GM12891 (cell line): ENCODE measurements at places on chromosomes 2 and 18.

DNA sequence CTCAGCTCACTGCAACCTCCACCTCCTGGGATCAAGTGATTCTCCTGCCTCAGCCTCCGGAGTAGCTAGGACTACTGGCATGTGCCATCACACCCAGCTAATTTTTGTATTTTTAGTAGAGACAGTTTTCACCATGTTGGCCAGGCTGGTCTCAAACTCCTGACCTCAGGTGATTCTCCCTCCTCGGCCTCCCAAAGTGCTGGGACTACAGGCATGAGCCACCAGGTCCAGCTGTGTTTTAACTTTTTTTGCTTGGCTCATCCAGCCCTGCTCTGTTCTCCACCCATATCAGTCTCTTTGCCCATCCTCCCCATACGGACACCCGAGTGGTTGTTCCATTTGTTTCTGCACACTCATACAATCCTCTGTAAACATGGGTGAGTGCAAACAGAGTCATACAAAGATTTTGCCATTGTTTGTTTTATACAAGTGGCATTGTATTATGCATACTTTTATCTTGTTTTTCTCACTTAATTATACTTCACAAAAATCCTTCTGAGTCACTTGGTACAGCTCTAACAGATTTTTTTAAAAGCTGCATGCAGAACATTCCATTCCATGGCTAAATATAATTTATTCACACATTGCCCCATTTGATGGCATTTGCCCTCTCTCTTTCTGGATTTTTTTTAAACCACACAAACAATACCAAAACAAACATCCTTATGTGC, 5.3 kb downstream of the APOB start:
- DNase-seq, result no peak

- no peak for DNase-seq
Measured at GRCh38 chr2:39142904-39143605, 22.2 kb upstream of the SOS1 start.

DNA sequence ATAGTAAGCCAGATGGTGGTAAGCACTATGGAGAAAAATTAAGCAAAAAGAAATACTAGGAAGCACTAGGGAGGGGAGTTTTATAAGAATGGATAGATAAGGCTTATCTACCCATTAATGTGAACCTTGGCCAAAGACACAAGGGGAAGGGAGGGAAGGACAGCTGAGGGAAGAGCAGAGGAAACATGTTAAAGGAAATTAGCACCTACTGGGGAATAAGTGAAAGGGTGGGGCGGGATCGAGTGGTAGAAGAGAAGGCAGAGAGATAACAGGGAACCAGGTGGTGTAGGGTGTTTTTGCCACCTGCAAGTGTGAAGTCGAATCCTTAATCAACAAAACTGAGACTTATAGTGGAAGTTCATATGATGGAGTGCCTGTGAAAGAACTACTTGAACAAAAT, 1.7 kb downstream of the UNC80 start:
- DNase-seq, result no peak

- DNase-seq, result peak; percentile 46
Measured at GRCh38 chr2:68726608-68727367, 7.8 kb upstream of the ARHGAP25 start.

DNA sequence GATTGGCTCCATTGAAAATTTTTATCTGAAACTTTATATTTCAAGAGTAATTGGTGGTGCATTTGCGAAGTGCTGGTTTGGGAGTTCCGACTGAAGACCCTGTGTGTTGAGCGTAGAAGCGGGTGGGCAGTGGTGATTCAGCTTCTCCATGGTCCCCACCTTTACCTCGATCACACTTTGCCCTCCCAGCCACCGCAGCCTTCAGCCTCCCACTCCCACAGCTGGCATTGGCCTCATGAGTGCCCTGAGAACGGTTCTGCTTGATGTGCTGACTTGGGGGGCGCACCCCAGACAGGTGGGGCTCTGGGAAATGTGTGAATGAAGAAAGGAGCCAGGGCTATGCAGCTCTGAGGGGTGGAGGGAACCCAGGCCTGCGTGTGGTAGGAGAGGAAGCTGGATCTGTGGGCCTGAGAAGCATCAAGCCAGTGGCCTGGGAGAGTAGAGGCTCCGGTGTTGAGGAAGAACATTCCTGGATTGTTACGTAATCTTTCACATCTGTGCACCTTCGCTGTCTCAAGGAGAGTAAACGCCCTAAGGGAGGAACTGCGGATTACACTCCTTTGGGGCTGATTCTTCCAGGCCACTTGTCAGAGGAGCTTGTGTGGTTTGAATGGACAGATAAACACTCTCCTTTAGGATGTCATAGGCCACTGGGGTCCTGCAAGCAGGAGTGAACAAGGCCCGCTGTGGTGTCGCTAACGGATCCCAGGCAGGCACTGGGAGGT, 83.8 kb downstream of the NPAS2 start:
- no peak for DNase-seq

DNA sequence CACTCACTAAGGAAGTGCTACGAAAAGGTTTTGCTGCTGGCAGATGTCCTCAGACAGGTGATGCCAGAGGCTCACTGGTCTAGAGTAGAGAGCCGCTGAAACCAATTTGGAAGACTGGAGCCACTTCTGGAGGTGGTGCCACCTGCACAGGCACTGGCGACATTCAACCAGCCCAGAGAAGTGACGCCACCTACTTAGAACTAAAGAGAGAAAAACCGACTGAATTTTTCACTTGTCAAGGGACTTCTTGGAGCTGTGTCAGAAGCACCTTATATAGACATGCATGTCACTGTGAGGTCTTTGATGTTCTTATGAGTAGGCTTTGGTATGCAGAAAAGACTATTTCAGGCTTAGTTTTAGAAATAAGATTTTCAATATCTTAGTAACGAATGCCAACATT, 71.4 kb downstream of the BOD1L2 start:
- no peak for DNase-seq

- no peak for DNase-seq
Measured at GRCh38 chr2:120396013-120396860, 50.3 kb downstream of the INHBB start.

- DNase-seq, result no peak
Measured at GRCh38 chr2:113877711-113878598, 11.9 kb upstream of the ACTR3 start.

- no peak for DNase-seq
Measured at GRCh38 chr2:109637749-109638570, 23.8 kb downstream of the SOWAHC start.

DNA sequence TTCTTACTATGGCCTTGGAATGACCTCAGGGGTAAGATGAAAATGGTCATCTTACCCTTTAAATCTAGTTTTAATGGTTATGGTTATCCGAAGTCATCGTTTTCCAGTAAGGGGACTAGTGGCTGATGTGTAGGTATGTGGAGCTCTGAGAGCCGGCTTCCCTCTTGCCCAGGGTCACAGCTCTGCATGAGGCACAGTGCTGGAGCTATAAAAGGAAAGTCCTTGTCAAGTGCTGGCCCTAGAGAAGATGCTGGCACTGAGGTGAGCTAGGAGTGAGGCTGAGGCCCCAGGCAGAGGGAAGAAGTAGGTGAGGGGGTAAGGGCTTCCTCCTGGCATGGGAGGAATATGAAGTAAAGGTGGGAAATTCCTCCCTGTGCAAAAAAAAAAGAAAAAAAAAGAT, 35.0 kb downstream of the SMARCAL1 start:
- DNase-seq, result no peak

DNA sequence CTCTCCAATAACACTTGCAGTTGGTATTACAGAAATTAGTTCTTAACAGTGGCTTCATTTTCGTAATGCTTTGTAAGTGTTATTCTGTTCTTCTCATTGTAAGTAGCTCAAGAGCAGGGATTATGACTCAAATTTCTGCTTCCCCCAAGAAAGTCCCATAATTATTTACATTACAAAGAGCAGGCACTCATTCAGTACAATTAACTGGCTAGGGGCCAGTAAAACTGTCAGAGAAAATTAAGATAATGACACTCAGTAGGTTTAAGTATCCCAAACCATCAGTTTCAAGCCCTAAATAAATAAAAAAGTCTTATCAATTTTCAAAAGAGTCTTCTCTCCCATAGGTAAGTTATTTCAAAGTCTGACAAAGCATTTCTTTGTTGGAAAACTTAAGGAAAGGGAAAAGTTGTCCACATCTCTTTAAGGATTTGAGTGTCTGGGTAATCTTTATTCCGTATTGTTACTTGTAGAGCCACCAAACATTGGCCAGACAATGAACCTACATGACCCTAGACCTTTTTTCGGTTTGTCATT, 137.1 kb downstream of the ARHGAP28 start:
- DNase-seq, result no peak

DNA sequence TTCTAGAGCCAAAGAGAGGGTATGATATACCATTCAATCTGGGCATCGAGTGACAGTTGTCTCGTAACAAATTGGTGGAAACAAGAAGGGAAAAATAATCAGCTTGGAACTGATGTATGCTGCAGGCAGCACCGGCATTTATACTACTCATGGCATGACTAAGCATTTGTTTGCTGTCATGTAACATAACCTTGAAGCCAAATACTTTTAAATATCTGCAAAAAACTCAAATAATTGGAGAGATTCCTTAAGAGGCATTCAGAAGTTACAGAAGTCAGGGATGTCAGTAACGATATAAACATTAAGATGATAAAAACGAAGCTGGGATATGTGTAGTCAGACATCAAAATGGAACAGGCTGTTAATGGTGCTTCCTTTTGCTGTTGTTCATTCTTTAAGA, 157.3 kb upstream of the MMADHC start:
- no peak for DNase-seq

DNA sequence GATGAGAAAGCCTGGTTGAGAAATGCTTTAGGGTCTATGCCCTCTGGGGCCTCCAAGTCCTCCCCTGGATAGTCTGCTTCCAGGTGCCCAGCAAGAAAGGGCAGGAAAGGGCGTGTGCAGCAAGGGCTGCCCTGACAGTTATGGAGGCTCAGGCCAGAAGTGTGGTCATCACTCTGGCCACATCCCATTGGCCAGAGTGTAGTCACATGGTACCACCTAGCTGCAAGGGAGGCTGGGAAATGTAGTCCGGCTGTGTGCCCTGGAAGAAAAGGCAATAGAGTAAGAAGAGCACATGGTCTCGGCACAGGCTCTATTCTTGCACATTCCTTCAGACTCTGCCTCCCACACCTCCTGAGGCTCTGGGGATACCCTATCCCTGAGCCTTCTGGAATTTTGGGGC, 35.7 kb downstream of the ODC1 start:
- no peak for DNase-seq

- DNase-seq, result no peak
Measured at GRCh38 chr2:26521913-26522180, 43.9 kb upstream of the OTOF start.

- no peak for DNase-seq
Measured at GRCh38 chr2:230684270-230685168, 28.1 kb upstream of the CAB39 start.

DNA sequence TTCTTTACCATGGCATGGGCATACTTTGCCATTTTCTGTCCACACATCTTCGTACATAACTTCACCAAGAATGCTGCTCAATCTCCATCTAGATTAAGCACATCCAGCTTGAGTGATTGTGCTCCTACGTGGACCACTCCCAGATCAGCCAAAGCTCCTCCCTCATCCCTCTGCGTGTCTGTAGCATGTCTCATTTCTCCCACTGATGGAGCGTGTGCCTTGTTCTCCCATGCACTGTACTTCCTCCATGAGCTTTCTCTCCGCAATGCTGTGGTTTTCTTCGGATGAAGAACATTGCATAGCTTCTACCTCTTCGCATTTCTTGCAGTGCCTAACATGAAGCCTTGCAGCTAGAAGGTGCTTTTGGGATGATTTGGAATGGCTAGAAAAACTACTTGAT, 13.5 kb downstream of the CCL20 start:
- no peak for DNase-seq

- peak; percentile 52 for DNase-seq
Measured at GRCh38 chr2:7037340-7038333, 120.4 kb downstream of the RNF144A start.

- no peak for DNase-seq
Measured at GRCh38 chr18:59267503-59268126, 5.6 kb downstream of the RAX start.

DNA sequence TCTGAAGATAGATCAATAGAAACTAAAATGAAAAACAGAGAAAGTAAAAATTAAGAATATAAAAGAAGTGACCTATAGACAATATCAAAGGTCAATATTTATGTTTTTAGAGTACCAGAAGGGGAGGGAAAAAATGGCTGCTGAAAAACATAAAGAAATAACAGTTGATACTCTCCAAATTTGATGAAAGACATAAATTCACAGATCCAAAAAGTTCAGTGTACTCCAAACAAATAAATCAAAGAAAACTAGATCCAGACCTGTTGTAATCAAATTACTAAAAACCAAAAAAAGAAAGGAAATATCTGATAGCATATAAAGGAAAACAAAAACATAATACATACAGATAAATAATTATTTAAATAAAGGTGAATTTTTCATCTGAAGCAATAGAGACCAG, 1689.1 kb upstream of the TMEFF2 start:
- no peak for DNase-seq

- no peak for DNase-seq
Measured at GRCh38 chr2:152694161-152694661, 23.1 kb downstream of the PRPF40A start.

DNA sequence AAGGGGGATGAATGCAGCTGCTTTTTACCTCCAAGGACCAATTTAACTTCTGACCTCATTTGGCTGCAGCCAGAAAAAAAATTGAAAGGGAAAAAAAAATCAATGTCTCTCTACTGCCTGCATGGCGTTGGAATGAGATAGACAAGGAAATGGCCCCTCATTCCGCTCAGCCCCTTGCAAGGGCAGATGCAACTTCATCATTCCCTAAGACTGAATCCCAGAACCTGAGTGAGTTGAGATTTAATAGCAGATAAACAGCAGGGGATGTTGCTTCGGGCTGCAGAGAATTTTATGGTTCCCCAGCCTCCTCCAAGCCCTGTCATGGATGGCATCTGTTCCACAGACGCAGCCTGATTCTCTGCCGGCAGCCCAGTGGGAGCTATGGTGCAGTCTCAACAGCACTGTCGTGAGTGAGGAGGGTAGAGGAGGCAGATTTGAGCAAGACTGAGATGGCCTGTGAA, 49.0 kb downstream of the CAPN13 start:
- no peak for DNase-seq

DNA sequence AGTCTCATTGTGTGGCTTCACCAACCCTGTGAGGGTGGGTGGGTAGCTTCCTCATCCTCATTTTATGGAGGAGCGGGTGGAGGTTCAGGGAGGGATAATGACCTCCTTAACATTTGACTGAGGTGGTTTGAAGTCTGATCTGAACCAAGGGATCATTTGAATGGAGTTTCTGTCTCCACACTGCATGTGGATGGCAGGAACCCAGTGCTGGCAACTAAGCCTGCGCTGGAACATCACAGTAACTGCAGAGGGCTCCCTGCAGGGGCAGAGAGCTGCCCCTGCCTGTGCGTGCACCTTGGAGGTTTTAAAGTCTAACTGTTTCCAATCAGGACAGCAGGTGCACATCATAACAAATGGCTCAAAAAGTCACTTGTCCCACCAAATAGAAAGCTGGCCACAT, 3.3 kb downstream of the AGAP1 start:
- DNase-seq, result no peak

DNA sequence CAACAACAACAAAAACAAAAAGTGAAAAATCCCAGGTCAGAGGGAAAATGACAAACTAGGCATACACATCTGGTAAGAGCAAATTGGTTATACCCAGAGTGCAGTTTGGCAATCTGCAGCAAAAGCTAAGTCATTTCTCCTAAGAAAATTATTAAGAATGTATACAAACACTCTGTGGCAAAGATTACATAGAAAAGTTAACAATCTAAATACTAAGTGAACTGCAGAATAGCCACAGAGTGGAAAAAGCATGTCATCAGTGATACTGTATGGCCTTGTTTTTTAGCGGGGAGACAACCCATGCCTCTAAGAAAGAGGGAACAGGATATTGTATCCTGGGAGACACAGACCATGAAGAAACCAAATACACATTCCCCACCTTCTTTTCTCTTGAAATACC, 136.0 kb upstream of the ITGB6 start:
- no peak for DNase-seq
